Smooth muscle cell of the pulmonary artery (primary cell): ENCODE measurements at places on chromosomes 3 and 15. TPM values are rescaled to one million over a fixed set of nuclear protein-coding genes. Genes with fewer than 3 reads are reported as not detected.

GOLIM4 gene
- 64.3 and 72.7 TPM in 2 replicates for total RNA-seq

ITIH3 gene
- 0.10 and 2.5 TPM in 2 replicates for total RNA-seq

ASB14 gene
- total RNA-seq = not detected in 2 replicates

SMAD6 gene
- 20.8 and 27.9 TPM in 2 replicates for total RNA-seq

ZNF35 gene
- 8.0 and 9.7 TPM in 2 replicates for total RNA-seq

PAK6 gene
- total RNA-seq = 0.13 TPM in 2 replicates

IL16 gene
- total RNA-seq = 0.20 and 0.65 TPM in 2 replicates

CA12 gene
- total RNA-seq = 215 and 359 TPM in 2 replicates

SLC2A2 gene
- not detected in 2 replicates for total RNA-seq

FMN1 gene
- total RNA-seq = 1.0 and 2.5 TPM in 2 replicates

MYNN gene
- total RNA-seq = 16.7 and 20.1 TPM in 2 replicates

ALAS1 gene
- total RNA-seq = 24.9 and 40.3 TPM in 2 replicates

TGM5 gene
- total RNA-seq = 0.26 TPM in 1 of 2 replicates, not detected in the other

CPNE4 gene
- not detected in 2 replicates for total RNA-seq

FAM81A gene
- total RNA-seq = 0.20 and 0.33 TPM in 2 replicates

PLOD2 gene
- total RNA-seq = 819 and 1,169 TPM in 2 replicates

SH2D7 gene
- total RNA-seq = not detected in 2 replicates

STIMATE gene
- total RNA-seq = 21.3 and 23.9 TPM in 2 replicates

LRRC2 gene
- 0.36 and 1.5 TPM in 2 replicates for total RNA-seq

MCTP2 gene
- 3.1 and 8.9 TPM in 2 replicates for total RNA-seq

RSL24D1 gene
- total RNA-seq = 47.9 and 60.5 TPM in 2 replicates

NME9 gene
- total RNA-seq = 0.07 TPM in 1 of 2 replicates, not detected in the other

GOLGA6D gene
- total RNA-seq = not detected in 2 replicates

ARIH2 gene
- total RNA-seq = 68.4 and 71.4 TPM in 2 replicates

HRH1 gene
- total RNA-seq = 21.6 and 44.0 TPM in 2 replicates

AMIGO3 gene
- total RNA-seq = not detected in 2 replicates

CFAP100 gene
- not detected in 2 replicates for total RNA-seq
